ENCODE measurements at places on chromosomes 16 and 17. TPM values are rescaled to one million over a fixed set of nuclear protein-coding genes. Genes with fewer than 3 reads are reported as not detected.
A peak's percentile ranks its signal among the peaks of the same experiment; 100 is the strongest.

The FASN gene
- 43.3 TPM for total RNA-seq

DNA sequence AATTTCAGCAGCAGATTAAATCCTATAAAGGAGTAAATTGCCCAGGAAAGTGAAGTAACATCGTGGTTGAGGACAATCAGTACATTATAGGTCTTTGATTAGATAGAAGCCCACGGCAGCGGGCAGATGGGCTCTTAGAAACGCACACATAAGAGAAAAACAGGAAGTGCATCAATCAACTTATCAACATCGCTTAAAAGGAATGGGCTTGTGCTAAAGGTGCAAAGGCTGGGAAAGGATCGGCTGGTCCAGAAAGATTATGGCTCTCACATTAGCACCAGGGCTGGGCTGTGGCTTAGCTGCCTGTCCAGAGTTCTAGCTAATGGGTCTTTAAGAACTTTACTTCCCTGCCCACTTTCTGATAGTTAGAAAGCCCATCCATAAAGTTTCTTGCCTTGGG is 292.0 kb upstream of the TNRC6C start:
- H3K4me3 ChIP-seq, result no peak overlapping the region
- H3K4me1 ChIP-seq, result peaks cover 6% of the 10 kb centered on the region
- no peak for DNase-seq
- H3K27ac ChIP-seq, result no peak overlapping the region

DNA sequence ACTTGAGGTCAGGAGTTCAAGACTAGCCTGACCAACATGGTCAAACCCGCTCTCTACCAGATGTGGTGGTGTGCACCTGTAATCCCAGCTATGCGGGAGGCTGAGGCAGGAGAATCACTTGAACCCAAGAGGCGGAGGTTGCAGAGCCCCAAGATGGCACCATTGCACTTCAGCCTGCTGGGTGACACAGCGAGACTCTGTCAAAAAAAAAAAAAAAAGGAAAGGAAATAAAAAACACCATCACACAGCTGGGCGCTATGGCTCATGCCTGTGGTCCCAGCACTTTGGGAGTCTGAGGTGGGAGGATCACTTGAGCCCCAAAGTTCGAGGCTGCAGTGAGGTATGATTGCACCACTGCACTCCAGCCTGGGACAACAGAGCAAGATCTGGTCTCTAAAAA is 13.3 kb upstream of the SBK1 start:
- no peak overlapping the region for H3K27ac ChIP-seq
- peaks cover 5% of the 10 kb centered on the region for H3K4me1 ChIP-seq
- H3K36me3 ChIP-seq, result no peaks in the 10 kb centered on the region
- no peak for DNase-seq

DNA sequence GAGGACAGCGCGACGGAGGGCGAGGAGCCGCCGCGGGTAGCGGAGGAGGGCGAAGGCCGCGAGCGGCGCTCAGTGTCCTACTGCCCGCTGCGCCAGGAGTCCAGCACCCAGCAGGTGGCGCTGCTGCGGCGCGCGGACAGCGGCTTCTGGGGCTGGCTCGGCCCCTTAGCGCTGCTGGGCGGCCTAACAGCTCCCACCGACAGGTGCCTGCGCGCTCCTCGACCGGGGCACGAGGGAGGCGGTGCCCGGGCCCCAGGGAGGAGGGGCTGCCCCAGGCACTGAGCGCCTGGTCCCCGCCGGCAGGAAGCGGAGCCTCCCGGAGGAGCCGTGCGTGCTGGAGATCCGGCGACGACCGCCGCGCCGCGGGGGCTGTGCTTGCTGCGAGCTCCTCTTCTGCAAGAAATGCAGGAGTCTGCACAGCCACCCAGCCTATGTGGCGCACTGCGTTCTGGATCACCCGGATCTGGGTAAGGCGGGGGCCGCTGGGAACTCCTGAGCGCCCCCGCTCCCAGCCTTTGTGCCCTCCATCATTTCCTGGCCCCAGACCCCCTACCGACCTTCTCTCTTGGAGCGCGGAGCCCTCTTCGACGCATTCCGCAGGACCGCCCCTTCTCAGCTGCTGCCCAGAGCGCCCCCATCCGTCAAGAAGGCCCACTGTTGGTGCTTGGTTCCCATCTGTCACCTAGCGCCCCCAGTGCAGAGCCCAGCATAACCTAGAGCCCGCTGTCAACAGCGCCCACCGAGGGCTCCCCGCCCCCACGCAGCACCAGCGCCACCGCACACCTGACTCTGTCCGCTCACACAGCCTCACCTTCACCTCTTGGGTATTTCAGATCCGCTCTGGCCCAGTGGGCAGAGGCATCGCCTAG is 3.7 kb downstream of the C17orf50 start:
- H3K27me3 ChIP-seq, result no peaks in the 10 kb centered on the region
- peak; percentile 96 for DNase-seq
- H3K4me3 ChIP-seq, result peak overlapping the region; percentile 16
- H3K36me3 ChIP-seq, result no peaks in the 10 kb centered on the region
- H3K4me1 ChIP-seq, result no peaks in the 10 kb centered on the region

The TMEM238L gene
- total RNA-seq, result 0.47 TPM

- DNase-seq, result peak; percentile 89
- no peaks in the 10 kb centered on the region for H3K4me1 ChIP-seq
- H3K4me3 ChIP-seq, result peak overlapping the region; percentile 82
Measured at GRCh38 chr17:80455336-80455710, 21.1 kb downstream of the NPTX1 start.

- H3K4me1 ChIP-seq, result no peaks in the 10 kb centered on the region
- peak; percentile 63 for DNase-seq
- no peaks in the 10 kb centered on the region for H3K27me3 ChIP-seq
- no peak overlapping the region for H3K4me3 ChIP-seq
- H3K36me3 ChIP-seq, result no peaks in the 10 kb centered on the region
- H3K27ac ChIP-seq, result no peak overlapping the region
Measured at GRCh38 chr17:2705888-2706795, 5.4 kb downstream of the CLUH start.

DNA sequence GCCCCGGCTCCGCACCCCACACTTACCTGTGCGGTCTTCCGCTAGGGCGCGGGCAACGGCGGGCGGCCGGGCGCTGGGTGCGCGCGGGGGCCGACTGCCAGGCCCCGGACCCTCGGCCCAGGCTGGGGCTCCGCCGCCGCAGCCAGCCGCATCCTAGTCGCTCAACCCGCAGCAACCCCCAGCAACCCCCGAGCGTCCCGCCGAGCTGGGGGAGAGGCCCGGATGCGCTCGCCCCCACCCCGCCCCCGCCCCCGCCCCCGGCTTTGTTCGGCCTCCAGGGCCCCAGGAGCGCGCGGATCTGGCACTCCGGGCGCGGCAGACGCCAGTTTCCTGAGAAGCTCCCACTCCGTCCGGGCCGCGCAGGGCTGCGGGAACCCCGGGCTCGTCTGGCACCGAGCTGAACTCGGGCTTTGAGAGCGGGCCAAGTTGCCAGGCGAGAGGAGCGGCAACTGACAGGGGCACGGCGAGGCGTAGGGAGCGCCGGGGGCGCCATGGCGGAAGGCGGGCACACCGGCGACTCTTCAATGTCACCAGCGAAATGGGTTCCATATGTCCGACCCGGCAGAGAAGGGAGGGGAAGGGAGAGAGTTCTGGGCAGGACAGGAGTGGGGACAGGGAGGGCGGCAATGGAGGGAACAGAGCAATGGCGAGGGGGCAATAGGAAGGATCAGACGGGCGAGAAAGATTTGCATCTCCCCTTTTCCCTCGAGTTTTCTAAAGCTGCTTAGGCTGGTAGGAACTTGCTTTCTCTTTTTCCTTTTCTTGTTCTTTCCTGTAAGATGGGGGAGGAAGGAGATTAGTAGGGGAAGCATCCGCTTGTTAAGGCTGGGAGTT is 13.7 kb downstream of the HOXB4 start:
- peak; percentile 79 for DNase-seq
- peak overlapping the region; percentile 39 for H3K4me3 ChIP-seq

The HCRT gene
- not detected for total RNA-seq

- no peak overlapping the region for H3K27ac ChIP-seq
- peaks cover 5% of the 10 kb centered on the region for H3K4me1 ChIP-seq
- H3K27me3 ChIP-seq, result peaks cover 8% of the 10 kb centered on the region
Measured at GRCh38 chr17:44310609-44311376, 2.4 kb downstream of the RUNDC3A start.

GRCh38 chr17:46741122-46741730 is 77.3 kb downstream of the WNT3 start:
- H3K27ac ChIP-seq, result no peak overlapping the region
- no peaks in the 10 kb centered on the region for H3K4me1 ChIP-seq
- H3K36me3 ChIP-seq, result no peaks in the 10 kb centered on the region
- H3K4me3 ChIP-seq, result no peak overlapping the region
- no peak for DNase-seq

- H3K4me3 ChIP-seq, result no peak overlapping the region
- H3K36me3 ChIP-seq, result no peaks in the 10 kb centered on the region
- no peak for DNase-seq
- no peaks in the 10 kb centered on the region for H3K4me1 ChIP-seq
- no peak overlapping the region for H3K27ac ChIP-seq
Measured at GRCh38 chr17:61442136-61442775, 10.0 kb upstream of the TBX4 start.

The NHLRC4 gene
- total RNA-seq, result 3.3 TPM
